ENCODE measurements at places on chromosomes 16 and 17.
A peak's percentile ranks its signal among the peaks of the same experiment; 100 is the strongest.

- peak; percentile 46 for DNase-seq
These were observed 1.1 kb downstream of the PHF12 start for GRCh38 chr17:28950017-28950751.

GRCh38 chr16:18832006-18832405, 30.7 kb upstream of the ARL6IP1 start:
- DNase-seq, result no peak

- DNase-seq, result no peak
These were observed 33.8 kb downstream of the CACNA1G start for GRCh38 chr17:50594128-50594823.

DNA sequence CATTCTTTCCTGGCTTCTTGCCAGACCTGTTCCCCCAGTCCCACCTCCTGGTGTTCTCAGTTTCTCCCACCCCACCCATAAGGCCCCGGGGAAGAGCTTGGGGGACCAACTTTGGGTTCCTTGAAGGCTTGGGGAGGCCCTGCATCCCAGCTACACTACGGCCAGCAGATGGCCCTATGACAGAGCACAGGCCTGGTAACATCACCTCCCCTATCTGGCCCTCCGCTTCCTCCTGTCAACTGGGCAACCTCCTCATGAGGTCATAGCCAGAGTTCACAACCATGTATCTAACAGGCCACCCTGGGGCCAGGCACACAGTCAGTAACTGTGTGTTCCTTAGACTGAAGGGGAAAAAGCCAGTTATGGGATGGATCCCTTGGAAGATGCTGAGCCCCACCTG, 31.4 kb downstream of the MYO15A start:
- no peak for DNase-seq

- peak; percentile 58 for DNase-seq
These were observed 577 bp downstream of the GSPT1 start for GRCh38 chr16:11915114-11915643.

GRCh38 chr16:67917852-67918236, 13.8 kb downstream of the CTRL start:
- no peak for DNase-seq

- peak; percentile 27 for DNase-seq
These were observed at the start of gene RTN4RL1 for GRCh38 chr17:2025220-2025621. Gene RTN4RL1 (minus strand): TSS chr17:2025334. CDS start chr17:2024865, 469 bp downstream.

GRCh38 chr17:18362698-18363100, 651 bp downstream of the SHMT1 start:
- DNase-seq, result peak; percentile 64

DNA sequence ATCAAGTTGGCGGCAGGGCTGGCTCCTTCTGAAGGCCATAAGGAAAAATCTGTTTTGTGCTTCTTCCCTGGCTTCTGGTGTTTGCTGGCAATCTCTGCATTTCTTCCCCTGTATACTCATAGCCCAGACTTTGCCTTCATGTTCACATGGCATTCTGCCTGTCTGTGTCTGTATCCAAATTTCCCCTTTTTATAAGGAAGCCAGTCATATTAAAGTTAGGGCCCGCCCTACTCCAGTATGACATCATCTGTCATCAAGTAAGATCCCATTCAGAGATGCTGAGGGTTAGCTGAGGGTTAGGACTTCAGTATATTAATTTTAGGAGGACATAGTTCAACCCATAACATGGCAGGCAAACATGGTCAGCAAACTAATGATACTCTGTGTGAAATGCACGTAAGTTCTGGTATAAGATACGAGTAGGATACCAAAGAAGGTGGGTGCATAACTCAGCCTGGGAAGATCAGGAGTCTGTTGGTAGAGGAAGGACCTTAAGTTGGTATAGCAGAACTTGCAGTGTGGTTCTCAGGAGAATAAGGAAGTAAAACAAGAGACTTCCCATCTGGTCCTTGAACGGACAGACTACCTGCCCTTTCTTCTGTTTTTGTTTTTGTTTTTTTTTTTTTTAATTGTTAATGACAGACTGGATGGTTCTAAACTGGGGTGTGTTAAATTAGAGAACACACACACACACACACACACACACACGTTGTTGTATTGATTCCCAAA, 13.9 kb downstream of the MAP2K6 start:
- DNase-seq, result no peak

- DNase-seq, result no peak
These were observed 33.9 kb downstream of the GSE1 start for GRCh38 chr16:85646976-85647375.

DNA sequence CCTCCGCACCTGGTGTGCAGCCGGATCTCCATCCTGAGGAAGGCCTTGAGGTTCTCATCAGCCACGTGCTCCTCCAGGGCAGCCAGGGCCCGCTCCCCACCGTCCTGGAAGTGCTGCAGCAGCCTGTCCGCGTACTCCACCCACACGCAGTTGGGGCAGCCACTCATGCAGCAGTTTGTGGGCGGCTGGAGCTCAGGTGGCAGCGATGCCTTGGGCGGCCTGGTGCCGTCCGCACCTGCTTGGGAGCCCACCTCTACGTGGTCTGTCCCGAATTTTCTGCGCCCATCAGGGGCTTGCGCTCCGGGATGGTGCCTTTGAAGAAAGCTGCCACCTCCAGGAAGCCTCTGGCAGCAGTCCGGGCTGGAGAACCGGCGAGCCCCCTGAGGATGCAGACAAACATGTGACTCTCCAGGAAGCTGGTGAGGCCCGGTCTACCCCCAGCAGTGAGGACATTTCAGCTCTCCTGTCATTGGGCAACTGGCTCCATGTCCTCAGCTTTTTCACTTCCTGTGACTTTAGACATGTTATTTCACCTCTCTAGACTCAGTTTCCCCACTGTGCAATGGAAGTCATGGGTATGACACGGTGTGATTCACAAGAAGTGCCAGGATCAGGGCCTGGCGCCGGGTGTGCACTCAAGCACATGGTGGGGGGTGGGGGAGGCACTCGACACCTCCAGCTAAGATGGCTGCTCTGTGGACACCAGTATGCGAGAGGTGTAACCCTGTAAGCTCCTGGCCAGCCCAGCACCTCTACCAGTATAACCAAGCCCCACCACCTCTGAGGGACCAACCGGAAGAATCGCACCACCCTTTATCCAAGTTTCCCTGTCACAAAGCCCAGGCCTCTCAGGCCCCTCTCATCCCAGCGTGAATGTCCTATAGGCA, 957 bp downstream of the OXLD1 start:
- DNase-seq, result peak; percentile 45

DNA sequence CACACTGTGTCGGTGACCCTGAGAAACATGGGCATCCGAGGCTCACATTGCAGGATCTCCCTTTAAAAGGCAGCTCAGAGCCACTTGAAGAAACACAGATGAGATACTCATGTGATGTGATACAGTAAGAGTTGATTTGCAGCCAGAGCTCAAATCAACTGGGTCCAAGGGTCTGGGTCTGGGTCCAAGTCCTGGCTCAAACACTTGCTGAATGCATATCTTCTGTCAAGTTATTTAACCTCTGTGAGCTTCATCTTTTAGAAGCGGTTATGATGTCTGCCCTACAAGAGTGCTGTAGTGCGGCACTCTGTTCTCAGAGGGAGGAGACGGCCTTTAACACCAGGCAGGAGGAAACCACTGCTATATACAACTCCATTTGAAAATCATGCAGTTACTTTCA, 6.4 kb downstream of the KRT38 start:
- no peak for DNase-seq

DNA sequence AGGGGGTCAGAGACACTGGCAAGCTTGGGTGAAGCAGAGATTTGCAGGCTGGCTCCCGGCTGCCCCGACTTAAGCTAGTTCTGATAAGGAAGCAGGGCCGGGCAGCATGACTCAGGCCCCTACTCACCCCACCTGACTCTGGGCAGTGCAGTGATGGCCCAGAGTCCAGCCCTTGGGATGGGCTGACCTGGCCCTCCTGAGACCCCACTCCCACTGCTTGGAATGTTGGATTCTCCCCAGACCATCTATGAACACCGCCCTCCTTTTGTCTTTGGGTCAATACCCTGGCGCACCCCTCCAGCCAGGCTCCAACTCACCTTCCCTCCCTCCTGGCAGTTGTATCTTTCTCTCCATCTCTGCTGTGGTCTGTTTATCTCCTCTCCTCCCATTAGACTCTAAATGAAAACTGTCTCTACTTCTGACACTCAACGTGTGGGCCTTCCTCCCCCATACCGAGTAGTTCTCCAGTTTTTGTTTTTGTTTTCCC, 21.0 kb downstream of the LGALS3BP start:
- peak; percentile 69 for DNase-seq

DNA sequence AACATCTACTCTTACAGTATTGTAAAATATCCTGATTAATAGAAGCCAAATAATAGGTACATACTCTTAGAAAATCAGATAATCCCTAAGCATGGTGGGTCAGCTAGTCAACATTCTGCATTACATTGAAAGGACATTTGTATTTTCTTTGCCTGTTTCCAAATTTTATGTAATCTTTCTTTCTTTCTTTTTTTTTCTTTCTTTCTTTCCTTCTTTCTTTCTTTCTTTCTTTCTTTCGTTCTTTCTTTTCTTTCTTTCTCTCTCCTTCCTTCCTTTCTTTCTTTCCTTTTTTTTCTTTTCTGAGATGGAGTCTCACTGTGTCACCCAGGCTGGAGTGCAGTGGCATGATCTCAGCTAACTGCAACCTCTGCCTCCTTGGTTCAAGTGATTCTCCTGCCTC, 18.9 kb downstream of the ITGB3 start:
- DNase-seq, result no peak

DNA sequence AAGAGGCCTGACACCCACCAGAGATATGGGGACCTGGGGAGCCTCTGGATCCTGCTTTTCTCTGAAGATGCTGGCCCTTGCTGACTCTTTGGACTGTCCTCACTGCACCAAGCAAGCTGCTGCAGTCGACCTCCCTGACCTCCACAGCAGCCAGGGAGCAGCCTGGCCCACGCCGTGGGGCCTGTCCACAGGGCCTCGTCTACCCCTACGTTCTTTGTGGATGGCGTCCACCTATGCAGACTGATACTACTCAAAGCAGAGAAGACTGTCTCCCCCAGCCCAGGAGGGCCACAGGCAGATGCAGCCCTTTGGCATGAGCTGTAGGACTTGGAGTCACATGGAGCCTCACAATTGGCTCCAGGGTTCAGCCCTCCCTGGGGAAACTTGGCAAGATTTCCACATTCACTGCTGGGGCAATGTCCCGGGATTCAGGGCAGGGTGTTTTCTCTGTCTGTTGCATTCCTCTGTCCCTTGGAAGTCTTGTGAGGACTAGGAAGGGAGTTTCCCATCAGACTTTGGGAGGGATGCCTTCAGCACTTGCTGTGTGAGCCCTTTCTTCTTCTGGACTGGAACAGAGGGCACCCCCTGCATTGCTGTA, 152.2 kb downstream of the NTN1 start:
- no peak for DNase-seq

GRCh38 chr16:53084746-53085334, 30.0 kb downstream of the CHD9 start:
- DNase-seq, result no peak

GRCh38 chr16:84928679-84929420, 82.5 kb downstream of the ZDHHC7 start:
- DNase-seq, result no peak

Measured in Calu3 (cell line).